Activated CD8-positive, alpha-beta T cell treated with anti-CD3 and anti-CD28 coated beads for 36 hours (primary cell): ENCODE measurements at places on chromosomes 1 and 21. TPM values are rescaled to one million over a fixed set of nuclear protein-coding genes. Genes with fewer than 3 reads are reported as not detected.

The RAB7B gene
- total RNA-seq: not detected

The RGS16 gene
- total RNA-seq: 35.6 TPM

The HTR6 gene
- not detected for total RNA-seq

The LCE1D gene
- total RNA-seq: not detected

The ADORA1 gene
- total RNA-seq: not detected

GRCh38 chr1:20290624-20291597 lies at the start of gene VWA5B1:
Gene VWA5B1 (plus strand): TSS chr1:20290875. CDS start chr1:20310602, 19,727 bp downstream.
- no peaks in the 10 kb centered on the region for H3K36me3 ChIP-seq
- no peak within 1 kb of the TSS for H3K27ac ChIP-seq
- DNase-seq: no peak
- peak within 1 kb of the TSS; percentile 8 for H3K4me3 ChIP-seq
- peaks cover 49% of the 10 kb centered on the region for H3K27me3 ChIP-seq

- no peak overlapping the region for H3K4me3 ChIP-seq
- H3K36me3 ChIP-seq: peaks cover 2% of the 10 kb centered on the region
- H3K27me3 ChIP-seq: peaks cover 10% of the 10 kb centered on the region
Measured at GRCh38 chr1:20037877-20038276, 32.1 kb upstream of the PLA2G5 start.

GRCh38 chr1:220926146-220926545 lies 46.9 kb downstream of the HLX start:
- H3K4me3 ChIP-seq: no peak overlapping the region
- H3K4me1 ChIP-seq: no peaks in the 10 kb centered on the region
- peaks cover 3% of the 10 kb centered on the region for H3K27me3 ChIP-seq
- no peak overlapping the region for H3K27ac ChIP-seq

GRCh38 chr1:88801575-88802208 lies 89.7 kb downstream of the GTF2B start:
- H3K4me3 ChIP-seq: no peak overlapping the region
- H3K4me1 ChIP-seq: peaks cover 9% of the 10 kb centered on the region
- peaks cover 34% of the 10 kb centered on the region for H3K36me3 ChIP-seq
- no peaks in the 10 kb centered on the region for H3K27me3 ChIP-seq

- H3K27ac ChIP-seq: peak overlapping the region; percentile 3
- H3K36me3 ChIP-seq: no peaks in the 10 kb centered on the region
- no peaks in the 10 kb centered on the region for H3K27me3 ChIP-seq
- no peak for DNase-seq
Measured at GRCh38 chr1:206895325-206895724, 1.9 kb upstream of the IL24 start.

DNA sequence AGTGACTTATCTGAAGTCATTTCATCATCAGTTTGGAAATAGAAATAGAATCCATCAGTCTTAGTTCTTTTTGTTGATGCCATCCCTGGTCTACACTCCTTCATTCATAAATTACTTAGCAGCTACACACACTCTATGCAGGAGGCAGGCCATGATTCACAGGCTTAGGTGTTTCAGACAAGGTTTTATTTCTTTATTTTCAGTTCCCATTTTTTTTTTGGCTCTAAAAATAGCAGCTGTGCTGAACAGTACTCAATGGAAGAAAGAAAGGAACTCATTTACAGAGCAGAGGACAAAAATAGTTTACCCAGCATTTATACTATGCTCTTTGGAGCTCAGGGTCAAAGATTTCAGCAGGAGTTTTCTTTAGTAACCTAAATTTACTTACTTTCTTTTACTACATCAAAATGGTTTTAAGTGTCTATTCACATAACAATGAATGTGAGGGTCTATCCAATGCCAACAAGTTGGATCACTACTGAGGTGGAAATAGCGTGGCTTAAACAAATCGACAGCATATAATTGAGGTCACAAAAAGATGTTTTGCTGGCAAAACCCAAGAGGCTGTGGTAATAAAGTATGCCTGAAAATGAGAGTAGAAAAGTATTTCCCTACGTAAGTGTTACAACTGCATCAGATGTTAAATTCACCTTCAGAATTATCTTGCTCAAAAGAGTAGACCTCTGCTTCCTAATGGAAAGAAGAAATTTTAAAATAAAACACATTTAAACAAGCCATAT lies 7.7 kb downstream of the KRTAP19-8 start:
- no peak overlapping the region for H3K27ac ChIP-seq
- peaks cover 2% of the 10 kb centered on the region for H3K27me3 ChIP-seq
- H3K36me3 ChIP-seq: no peaks in the 10 kb centered on the region
- DNase-seq: no peak
- no peaks in the 10 kb centered on the region for H3K4me1 ChIP-seq

GRCh38 chr1:193299038-193299437 lies 112.6 kb upstream of the B3GALT2 start:
- H3K27ac ChIP-seq: no peak overlapping the region
- H3K4me1 ChIP-seq: no peaks in the 10 kb centered on the region
- no peak for DNase-seq

DNA sequence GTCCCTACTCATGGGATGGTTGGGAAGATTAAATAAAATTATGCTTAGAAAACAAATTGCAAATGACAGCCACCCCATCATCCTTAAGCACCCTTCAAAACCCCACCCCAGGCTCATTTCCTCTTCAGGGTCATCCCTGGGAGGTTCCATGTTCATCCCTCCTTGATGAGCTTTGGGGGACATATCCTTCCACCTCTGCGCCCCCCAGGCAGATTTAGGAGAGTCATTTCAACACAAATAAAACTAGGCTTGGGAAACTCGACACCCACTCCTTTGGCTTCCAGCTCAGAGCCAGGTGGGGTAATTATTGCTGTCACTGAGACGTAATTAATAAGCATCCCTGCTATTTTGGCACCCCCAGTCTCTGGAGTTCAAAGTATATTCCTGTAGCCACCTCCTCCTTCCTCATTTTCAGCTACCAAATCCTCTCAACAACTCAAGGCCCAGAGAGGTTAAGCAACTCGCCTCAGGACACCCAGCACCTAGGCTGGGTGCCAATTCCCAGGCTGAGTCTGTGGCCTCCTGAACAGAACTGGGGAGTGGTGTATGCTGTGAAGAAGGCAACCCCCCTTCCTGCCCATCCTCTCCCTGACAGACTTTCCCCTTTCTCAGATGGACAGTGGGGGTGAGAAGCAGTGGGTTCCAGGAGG lies 595 bp downstream of the CRYBG2 start:
- no peak overlapping the region for H3K27ac ChIP-seq
- no peak overlapping the region for H3K4me3 ChIP-seq
- H3K27me3 ChIP-seq: no peaks in the 10 kb centered on the region
- DNase-seq: no peak
